Small intestine (tissue), 16 donors: ENCODE measurements at places on chromosomes 7 and 10. TPM values are rescaled to one million over a fixed set of nuclear protein-coding genes. Genes with fewer than 3 reads are reported as not detected.

Gene FKBP9
- 32.9 TPM for polyA plus RNA-seq

Gene ATAD1
- 17.5 TPM for polyA plus RNA-seq

Gene RPEL1
- polyA plus RNA-seq: not detected

DNA sequence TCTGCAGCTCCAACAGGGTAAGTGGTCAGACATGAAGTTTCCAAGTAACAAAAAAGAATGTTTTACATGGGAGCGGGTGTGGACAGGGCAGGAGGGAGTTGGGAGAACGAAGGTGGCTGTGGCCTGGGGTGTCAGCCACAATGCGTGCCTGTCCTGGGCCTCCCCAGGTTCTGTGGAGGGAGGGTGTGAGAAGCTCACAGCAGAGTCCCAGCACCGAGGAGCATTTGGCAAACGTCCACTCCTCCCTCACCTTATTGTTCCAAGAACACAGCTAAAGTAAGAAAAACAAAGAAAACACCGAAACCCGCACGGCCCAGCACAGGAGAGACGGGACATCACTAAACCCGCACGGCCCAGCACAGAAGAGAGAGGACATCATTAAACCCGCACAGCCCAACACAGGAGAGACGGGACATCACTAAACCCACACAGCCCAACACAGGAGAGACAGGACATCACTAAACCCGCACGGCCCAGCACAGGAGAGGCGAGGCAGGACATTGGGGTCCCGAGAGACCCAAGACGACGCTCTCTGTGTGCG, 226.4 kb downstream of the MAD1L1 start:
- H3K27ac ChIP-seq: no peak overlapping the region
- H3K27me3 ChIP-seq: no peaks in the 10 kb centered on the region
- H3K4me1 ChIP-seq: no peaks in the 10 kb centered on the region

GRCh38 chr10:17838080-17838648, 29.0 kb downstream of the MRC1 start:
- no peaks in the 10 kb centered on the region for H3K4me1 ChIP-seq
- DNase-seq: no peak
- H3K27me3 ChIP-seq: no peaks in the 10 kb centered on the region
- H3K36me3 ChIP-seq: no peaks in the 10 kb centered on the region
- no peak overlapping the region for H3K27ac ChIP-seq

DNA sequence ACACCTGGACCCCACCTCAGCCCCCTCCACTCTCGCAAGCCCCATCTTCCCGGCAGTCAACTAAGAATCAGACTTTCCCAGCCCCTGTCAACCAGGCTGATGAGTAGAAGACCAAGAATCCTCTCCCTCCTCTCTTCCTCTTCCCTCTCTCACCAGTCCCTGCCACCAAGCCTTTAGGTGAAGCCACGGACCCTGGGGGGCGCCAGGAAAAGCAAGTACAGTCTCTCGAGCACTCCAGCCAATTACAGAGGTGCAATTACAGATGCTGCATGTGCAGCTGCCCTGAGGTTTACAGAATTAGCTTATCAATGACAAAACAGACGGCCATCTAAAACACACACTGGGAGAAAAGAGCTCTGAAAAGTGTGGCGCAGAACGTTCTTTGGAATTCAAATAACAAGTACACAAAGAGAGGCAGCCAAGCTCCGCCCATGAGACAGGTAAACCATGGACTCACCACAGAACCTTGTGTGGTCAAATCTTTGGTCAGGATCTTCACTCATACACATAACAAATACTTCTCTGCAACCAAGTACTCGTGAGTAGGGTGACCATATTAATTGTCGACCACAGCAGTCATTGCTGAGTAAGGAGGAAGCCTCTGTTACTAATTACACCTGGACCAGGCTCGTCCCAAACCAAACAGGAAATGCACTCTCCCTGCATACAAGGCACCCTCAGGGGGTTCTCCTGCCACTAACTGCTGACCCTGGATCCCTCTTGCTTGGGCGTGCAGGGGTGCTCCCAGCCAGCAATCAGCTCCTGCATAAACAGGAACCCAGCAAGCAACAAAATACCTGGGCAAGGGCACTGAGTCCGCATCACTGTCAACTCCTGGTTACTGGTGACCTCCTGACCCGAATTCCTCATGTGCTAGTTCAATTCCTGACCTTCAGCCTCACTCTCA, 189.2 kb downstream of the FAM107B start:
- H3K27ac ChIP-seq: no peak overlapping the region
- DNase-seq: no peak
- H3K4me3 ChIP-seq: no peak overlapping the region
- H3K4me1 ChIP-seq: peaks cover 8% of the 10 kb centered on the region
- no peaks in the 10 kb centered on the region for H3K36me3 ChIP-seq
- no peaks in the 10 kb centered on the region for H3K27me3 ChIP-seq

DNA sequence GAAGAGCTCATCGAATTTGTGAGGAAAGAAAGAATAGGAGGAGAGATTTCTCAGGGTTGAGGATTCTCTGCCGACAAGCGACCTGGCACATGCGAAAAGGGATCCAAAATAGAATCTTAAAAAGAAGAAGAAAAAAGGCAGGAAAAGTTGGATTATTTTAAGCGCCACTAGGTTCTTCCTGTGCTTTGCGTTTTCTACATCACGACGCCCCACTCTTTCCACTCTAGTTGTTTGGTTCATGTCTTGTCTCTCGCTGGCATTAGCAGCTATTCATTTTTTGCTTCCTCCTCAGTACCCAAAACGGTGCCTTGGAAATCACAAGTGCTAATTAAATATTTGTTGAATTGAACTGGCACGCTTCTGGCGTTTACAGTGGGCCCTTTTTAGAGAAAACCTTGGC, 674 bp upstream of the FRA10AC1 start:
- H3K27ac ChIP-seq: peak overlapping the region; percentile 88
- DNase-seq: peak; percentile 18
- no peaks in the 10 kb centered on the region for H3K4me1 ChIP-seq
- peaks cover 7% of the 10 kb centered on the region for H3K36me3 ChIP-seq
